ENCODE measurements at places on chromosomes 11 and 22.

DNA sequence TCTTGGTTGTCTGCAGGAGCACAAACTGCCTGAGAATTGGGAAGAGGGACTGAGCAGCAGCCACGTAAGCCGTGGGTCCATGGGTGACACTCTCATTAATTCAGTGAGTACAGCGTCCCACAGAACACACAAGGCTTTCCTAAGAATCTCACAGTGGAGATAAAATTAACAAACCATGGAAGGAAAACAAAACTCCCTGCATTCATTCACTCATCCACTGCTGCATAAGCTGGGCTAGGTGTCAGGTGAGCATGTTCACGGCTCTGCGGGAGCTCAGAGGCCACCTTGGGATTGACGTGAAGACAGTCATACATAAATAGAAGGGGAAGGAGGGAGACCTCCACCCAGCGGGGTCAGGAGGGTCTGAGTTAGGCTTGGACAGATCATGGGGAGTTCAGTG lies 1442.7 kb downstream of the TBC1D22A start:
- no peak for DNase-seq

DNA sequence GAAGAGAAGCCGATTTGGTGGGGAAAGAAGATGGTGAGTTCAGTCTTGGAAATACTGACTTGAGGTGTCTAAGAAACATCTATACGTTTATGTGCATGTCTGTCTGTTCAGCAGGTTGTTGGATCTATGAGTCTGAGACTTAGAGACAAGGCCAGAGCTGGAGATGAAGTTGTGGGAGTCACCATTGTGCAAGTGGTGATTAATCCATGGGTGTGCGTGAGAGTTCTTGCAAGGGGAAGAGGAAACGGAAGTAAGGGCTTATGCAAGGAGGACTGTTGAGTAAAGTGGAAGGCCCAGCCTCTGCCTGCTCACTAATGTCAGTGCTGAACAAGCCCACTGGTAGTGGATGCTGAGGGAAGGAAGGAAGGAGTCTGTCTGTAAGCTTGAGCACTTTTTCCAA lies 9.7 kb downstream of the TMEM45B start:
- DNase-seq = no peak

DNA sequence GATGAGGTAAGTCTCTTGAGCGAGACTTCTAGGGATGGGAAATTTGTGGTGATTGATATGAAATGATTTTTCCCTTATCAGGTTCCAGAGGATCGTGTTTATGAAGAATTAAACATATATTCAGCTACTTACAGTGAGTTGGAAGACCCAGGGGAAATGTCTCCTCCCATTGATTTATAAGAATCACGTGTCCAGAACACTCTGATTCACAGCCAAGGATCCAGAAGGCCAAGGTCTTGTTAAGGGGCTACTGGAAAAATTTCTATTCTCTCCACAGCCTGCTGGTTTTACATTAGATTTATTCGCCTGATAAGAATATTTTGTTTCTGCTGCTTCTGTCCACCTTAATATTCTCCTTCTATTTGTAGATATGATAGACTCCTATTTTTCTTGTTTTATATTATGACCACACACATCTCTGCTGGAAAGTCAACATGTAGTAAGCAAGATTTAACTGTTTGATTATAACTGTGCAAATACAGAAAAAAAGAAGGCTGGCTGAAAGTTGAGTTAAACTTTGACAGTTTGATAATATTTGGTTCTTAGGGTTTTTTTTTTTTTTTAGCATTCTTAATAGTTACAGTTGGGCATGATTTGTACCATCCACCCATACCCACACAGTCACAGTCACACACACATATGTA lies 7.1 kb downstream of the MS4A2 start:
- no peak for DNase-seq

GRCh38 chr11:2549876-2550605 lies 105.2 kb downstream of the KCNQ1 start:
- no peak for DNase-seq

DNA sequence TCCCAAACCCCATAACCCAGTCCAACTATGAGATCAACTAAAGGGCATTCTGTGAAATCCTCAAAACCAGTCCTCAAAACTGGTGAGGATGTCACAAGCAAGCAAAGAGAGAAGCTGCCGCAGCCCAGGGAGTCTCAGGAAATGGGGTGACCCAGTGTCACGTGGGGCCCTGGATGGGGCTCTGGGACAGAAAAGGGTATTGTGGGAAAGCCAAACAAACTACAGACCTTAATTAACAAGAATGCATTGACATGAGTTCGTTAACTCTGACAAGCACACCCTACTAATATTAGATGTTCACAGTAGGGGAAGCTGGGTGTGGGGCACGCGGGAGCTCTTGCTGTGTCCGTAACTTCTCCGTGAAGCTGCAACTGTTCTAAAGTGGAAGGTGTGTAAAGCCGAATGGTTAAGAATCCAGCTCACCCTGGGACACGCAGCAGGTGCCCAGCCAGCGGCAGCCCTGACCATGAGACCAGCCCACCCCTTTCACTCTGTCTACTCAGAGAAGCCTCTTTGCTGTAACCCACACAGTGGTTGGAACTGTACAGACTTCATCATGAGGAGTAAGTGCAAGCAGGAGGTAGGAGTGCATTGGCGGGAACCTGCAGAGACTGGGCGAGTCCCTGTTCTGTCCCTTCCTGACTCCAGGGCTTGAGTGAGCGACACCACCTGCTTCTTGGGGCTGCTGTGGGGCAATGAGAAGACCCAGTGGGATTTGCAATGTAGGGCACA lies 17.9 kb downstream of the LINC01488 start:
- DNase-seq = no peak

- no peak for DNase-seq
Measured at GRCh38 chr11:34910817-34911216, 5.4 kb downstream of the APIP start.

DNA sequence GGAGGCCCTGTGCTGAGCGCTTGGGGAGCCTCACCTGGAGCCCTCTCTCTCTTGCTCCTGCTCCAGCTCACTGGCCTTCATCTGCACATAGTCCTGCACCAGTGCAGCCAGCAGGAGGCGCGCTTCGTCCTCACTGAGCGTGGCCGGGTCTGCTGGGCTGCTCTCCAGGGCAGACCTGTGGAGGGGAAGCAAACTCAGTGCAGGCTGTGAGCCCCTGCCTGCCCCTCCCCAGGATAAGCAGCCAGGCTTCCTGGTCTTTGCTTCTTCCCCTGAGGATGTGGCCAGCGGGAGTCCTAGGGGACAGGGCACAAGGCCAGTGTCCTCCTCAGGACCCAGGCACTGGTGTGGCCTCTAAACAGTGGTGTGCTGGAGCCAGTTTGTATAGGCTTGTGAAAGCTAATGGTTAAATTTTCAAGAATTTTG lies 2.2 kb downstream of the CALCA start:
- DNase-seq = no peak

GRCh38 chr11:76169473-76169896 lies 36.8 kb downstream of the WNT11 start:
- DNase-seq = no peak

GRCh38 chr11:107468596-107468995 lies 11.0 kb upstream of the CWF19L2 start:
- no peak for DNase-seq

GRCh38 chr11:42311514-42311913 lies 852.1 kb upstream of the LRRC4C start:
- DNase-seq = no peak

DNA sequence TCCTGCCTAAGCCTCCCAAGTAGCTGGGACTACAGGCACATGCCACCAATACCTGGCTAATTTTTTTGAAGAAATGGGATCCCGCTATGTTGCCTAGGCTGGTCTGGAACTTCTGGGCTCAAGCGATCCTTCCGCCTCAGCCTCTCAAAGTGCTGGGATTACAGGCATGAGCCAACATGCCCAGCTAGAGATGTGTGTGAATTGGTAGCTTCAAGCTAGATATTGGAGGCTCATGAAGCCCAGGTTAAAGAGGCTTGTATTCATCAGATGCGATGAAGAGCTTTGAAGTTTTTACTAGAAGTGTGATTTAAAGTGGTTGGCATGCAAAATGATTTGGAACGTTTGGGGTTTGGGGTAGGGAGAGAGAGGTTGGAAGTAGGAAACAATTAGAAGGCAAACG lies 19.6 kb downstream of the NF2 start:
- DNase-seq = no peak

DNA sequence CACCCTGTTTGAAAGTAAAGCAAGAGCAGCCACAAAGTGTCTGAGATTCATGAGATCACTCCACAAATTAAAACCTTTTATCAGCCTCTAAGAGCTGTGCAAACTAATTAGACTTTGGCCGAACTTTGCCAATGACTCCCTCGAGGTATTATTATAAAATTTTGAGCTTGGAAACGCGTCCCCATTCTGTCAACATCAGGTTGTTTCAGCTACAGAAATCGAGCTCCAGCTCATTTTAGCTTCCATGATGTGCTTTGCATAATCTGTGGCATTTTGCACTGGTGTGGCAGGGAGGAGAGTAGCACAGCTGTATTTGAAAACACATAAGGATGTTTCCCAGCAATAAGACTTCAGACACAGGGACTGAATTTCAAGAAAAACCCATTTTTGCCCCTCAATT lies 872.2 kb downstream of the NTM start:
- no peak for DNase-seq
